ENCODE measurements at places on chromosomes 16 and 17. TPM values are rescaled to one million over a fixed set of nuclear protein-coding genes. Genes with fewer than 3 reads are reported as not detected.

The HAP1 gene
- not detected for total RNA-seq

The DHX8 gene
- total RNA-seq = 37.1 TPM

The NEUROD2 gene
- not detected for total RNA-seq

The LPO gene
- total RNA-seq = not detected

The CD300C gene
- total RNA-seq = not detected

The HS3ST3A1 gene
- total RNA-seq = 2.6 TPM

The SCARF1 gene
- 0.54 TPM for total RNA-seq

The DBNDD1 gene
- total RNA-seq = 0.49 TPM

The ITGAD gene
- not detected for total RNA-seq

The HOXB4 gene
- total RNA-seq = not detected

The ACSM2A gene
- not detected for total RNA-seq

The CALB2 gene
- total RNA-seq = 5.2 TPM

The SLC16A6 gene
- total RNA-seq = not detected

The NOTUM gene
- total RNA-seq = not detected

The RSAD1 gene
- 13.0 TPM for total RNA-seq

The MILR1 gene
- 15.4 TPM for total RNA-seq

The ADAP2 gene
- 0.54 TPM for total RNA-seq

The SRCIN1 gene
- total RNA-seq = not detected

The KIAA0513 gene
- total RNA-seq = 7.8 TPM

The SCNN1B gene
- not detected for total RNA-seq

The FA2H gene
- not detected for total RNA-seq

The TEKT5 gene
- not detected for total RNA-seq

The HIGD1B gene
- total RNA-seq = not detected

The GAS7 gene
- 10.8 TPM for total RNA-seq

The CSH2 gene
- total RNA-seq = not detected

The FKBP10 gene
- total RNA-seq = 676 TPM

The CPPED1 gene
- total RNA-seq = 7.9 TPM

The SLC46A1 gene
- 6.3 TPM for total RNA-seq

The ALDOC gene
- total RNA-seq = 213 TPM

The ZFHX3 gene
- 7.0 TPM for total RNA-seq

The LITAFD gene
- total RNA-seq = not detected

The EVI2B gene
- 0.18 TPM for total RNA-seq

The TMEM220 gene
- total RNA-seq = 2.3 TPM

The SSTR5 gene
- 1.4 TPM for total RNA-seq

The SNX20 gene
- total RNA-seq = not detected

The CDK5R1 gene
- 1.5 TPM for total RNA-seq

The PRR15L gene
- not detected for total RNA-seq

Data from cardiac atrium fibroblast (primary cell).